Uterus (tissue), 4 donors: ENCODE measurements at places on chromosomes 5 and 9. TPM values are rescaled to one million over a fixed set of nuclear protein-coding genes. Genes with fewer than 3 reads are reported as not detected.
A peak's percentile ranks its signal among the peaks of the same experiment; 100 is the strongest.

DNA sequence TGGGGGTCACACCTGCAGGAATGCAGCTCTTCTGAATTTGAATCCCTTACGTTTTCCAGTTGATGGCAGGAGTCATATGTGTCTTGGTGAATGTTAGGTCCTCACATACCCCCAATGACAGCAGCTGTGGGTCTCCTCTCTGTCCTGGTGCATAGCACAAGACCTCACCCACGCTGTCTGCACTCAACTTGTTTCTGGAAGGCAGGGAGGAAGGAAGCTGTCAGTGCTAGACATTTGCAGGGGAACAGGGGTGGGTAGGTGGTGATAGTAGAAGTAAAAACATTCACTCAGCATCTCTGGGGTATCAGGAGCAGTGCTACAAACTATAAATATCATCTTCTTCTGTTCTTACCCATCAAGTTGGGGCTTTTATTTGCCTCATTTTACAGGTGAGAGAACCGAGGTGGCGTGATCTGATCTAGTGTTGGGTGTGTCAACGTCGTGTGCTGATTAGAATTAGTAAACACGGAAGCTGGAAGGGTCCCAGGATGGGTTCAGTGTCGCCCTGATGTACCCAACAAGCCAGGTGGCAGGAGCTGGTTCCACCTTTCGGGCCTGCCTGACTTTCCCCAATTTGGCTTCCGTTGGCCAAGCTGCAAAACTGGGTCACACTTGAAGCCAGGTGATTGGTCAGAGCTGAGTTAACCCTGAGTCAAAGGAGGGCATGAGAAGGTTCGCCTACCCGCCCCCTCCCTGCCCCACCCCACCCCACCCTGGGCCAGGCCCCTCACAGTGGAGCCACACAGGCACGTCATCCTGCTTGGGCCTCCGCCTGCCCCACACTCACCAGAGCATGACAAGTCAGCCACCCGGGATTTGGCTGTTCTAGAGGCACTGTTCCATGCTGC is 15.8 kb downstream of the ERGIC1 start:
- H3K27me3 ChIP-seq, result no peaks in the 10 kb centered on the region
- peaks cover 3% of the 10 kb centered on the region for H3K4me1 ChIP-seq
- no peak overlapping the region for H3K27ac ChIP-seq

GRCh38 chr5:169013208-169013728 is 287.7 kb downstream of the SLIT3 start:
- H3K4me3 ChIP-seq, result no peak overlapping the region
- H3K4me1 ChIP-seq, result no peaks in the 10 kb centered on the region
- H3K27me3 ChIP-seq, result no peaks in the 10 kb centered on the region
- H3K36me3 ChIP-seq, result no peaks in the 10 kb centered on the region
- no peak overlapping the region for H3K27ac ChIP-seq

DNA sequence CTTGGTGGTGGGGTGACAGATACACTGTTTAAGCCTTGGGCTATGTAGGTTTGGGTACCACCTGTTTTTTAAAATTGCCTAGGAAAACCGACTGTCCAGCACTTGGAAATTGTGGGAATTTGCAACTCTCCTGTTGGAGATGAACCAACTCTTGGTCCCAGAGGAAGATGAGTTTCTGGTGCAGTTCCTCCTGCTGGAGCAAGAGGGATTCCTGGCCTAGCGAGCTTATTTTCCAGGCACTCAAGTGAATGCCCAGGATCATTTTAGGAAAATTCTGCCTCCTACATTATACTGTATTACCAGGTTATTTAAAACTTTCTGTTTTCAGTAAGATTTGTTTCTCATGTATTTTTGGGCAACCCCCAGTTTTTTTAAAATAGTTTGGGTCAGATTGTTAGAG is 33.7 kb downstream of the AP3S1 start:
- no peak overlapping the region for H3K4me3 ChIP-seq
- no peak overlapping the region for H3K27ac ChIP-seq
- no peak for DNase-seq
- H3K36me3 ChIP-seq, result no peaks in the 10 kb centered on the region
- no peaks in the 10 kb centered on the region for H3K4me1 ChIP-seq

DNA sequence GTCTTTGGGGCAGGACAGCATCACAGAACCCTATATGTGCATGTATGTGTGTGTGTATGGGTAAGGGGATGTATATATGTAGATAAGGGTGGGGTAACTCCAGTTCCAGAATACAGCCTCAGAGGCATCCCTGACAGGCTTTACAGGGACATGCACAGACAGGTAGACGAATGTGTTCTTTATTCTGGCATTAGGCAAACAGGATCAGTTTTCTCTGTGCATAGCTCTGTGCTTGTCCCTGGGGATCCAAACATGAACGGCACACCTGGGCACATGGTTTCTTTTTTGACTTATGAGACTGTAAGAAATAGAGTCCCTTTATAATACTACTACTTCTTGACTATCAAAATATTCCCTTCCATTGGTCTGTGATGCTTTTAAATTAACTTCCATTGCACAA is 120.6 kb downstream of the TRIO start:
- no peak overlapping the region for H3K4me3 ChIP-seq
- no peaks in the 10 kb centered on the region for H3K27me3 ChIP-seq
- peak overlapping the region; percentile 47 for H3K27ac ChIP-seq
- H3K4me1 ChIP-seq, result peaks cover 9% of the 10 kb centered on the region
- DNase-seq, result no peak
- H3K36me3 ChIP-seq, result no peaks in the 10 kb centered on the region

GRCh38 chr5:111930449-111930848 is 173.5 kb upstream of the NREP start:
- H3K4me1 ChIP-seq, result no peaks in the 10 kb centered on the region
- H3K4me3 ChIP-seq, result no peak overlapping the region
- no peaks in the 10 kb centered on the region for H3K36me3 ChIP-seq
- no peak for DNase-seq
- H3K27ac ChIP-seq, result no peak overlapping the region

DNA sequence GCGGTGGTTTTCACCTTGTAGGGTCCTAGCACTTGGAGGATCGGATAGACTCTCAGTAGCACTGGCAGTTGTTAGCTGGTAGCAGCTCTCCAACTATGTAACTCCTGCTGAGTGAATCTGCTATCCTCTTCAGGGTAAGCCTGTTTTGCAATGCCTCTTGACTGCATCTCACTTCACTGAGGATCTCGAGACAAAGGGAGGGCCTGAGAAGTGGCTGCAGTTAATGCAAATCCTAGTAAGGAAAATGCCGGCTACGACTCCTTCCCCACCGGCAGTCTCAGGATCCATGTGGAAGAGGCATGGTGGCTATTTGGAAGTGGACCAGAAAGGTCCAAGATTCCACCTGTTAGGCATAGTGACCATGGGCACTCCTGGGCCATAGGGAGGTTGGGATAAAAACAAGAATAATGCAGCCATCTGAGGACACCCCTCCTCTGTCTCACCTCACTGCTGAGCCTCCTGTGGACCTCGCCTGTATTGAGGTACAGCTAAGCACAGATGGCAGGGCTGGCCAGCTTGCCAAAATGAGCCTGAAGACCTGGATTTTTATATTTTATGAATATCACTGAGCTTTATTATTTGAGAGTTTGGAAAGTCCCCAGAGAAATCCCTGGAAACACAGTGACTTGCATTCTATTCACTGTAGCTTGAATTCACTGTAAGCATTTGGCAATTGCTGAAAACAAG is 146.0 kb downstream of the LIFR start:
- no peak overlapping the region for H3K27ac ChIP-seq
- DNase-seq, result no peak
- H3K36me3 ChIP-seq, result no peaks in the 10 kb centered on the region
- H3K4me1 ChIP-seq, result no peaks in the 10 kb centered on the region

- no peak for DNase-seq
- no peaks in the 10 kb centered on the region for H3K36me3 ChIP-seq
- no peaks in the 10 kb centered on the region for H3K27me3 ChIP-seq
- H3K4me3 ChIP-seq, result peak within 1 kb of the TSS; percentile 90
These were observed at the start of gene IL6ST for GRCh38 chr5:55994495-55994997. TSS of gene IL6ST (minus strand) at chr5:55994963. CDS start at chr5:55976278, 18,685 bp downstream.

- no peak for DNase-seq
- H3K36me3 ChIP-seq, result no peaks in the 10 kb centered on the region
These were observed 126.7 kb downstream of the MACROH2A1 start for GRCh38 chr5:135272311-135272805.

GRCh38 chr5:93588352-93589151 is 5.5 kb downstream of the NR2F1 start:
- peaks cover 4% of the 10 kb centered on the region for H3K4me1 ChIP-seq
- no peak overlapping the region for H3K4me3 ChIP-seq
- DNase-seq, result no peak
- H3K27ac ChIP-seq, result peak overlapping the region; percentile 37

The PRLR gene
- total RNA-seq, result 37.7 TPM

The FST gene
- 7.6 TPM for total RNA-seq

The C1QTNF3 gene
- 35.9 TPM for total RNA-seq

The IFNA21 gene
- not detected for total RNA-seq

The SOHLH1 gene
- total RNA-seq, result not detected

The UBTD2 gene
- total RNA-seq, result 32.0 TPM
